Muscle of arm (tissue), 14 donors: ENCODE measurements at places on chromosomes 7 and 10.

- no peak for DNase-seq
Observed at GRCh38 chr7:32037650-32038198, 32.5 kb downstream of the PDE1C start.

- no peak for DNase-seq
Observed at GRCh38 chr10:5349362-5349761, 15.4 kb upstream of the UCN3 start.

DNA sequence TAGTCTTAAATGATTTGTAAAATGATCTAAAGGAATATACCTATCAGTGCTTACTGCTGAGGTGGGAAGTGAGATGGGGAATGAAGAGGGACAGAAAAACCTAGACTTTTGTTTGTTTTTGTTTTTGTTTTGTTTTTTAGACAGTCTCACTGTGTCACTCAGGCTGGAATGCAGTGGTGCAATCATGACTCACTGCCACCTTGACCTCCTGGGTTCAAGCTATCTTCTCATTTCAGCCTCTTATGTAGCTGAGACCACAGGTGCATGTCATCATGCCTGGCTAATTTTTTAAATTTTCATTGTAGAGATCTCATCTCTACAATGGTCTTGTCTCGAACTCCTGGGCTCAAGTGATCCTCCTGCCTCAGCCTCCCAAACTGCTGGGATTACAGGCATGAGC lies 116.4 kb upstream of the SEM1 start:
- DNase-seq: no peak

DNA sequence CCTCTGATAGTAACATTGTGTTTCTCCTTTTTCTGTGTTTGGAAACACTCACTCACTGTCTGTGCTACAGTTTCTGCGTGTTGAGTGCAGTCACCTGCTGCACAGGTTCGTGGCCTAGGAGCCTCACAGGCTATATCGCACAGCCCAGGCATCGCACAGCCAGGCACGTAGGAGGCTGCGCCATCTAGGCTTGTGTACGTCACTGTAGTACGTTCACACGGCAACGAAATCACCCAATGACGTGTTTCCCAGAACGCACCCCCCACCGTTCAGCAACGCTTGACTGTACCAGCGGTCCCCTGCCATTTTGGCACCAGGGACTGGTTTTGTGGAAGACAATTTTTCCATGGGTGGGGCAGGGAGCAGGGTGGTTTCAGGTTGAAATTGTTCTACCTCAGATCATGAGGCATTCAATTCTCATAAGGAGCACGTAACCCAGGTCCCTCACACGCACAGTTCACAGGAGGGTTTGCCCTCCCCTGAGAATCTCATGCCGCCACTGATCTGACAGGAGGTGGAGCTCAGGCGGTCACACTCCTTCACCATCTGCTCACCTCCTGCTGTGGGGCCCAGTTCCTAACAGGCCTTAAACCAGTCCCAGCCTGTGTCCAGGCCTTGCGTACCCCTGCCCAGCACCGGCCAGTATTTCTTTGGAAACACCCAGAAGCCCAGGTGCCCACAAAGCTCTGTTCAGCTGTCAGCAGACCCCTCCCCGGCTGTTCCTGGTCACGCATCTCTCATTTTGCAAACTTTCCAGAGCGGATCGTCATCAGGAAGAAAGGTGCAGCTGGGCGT lies 23.2 kb upstream of the PRKAR1B start:
- no peak for DNase-seq

DNA sequence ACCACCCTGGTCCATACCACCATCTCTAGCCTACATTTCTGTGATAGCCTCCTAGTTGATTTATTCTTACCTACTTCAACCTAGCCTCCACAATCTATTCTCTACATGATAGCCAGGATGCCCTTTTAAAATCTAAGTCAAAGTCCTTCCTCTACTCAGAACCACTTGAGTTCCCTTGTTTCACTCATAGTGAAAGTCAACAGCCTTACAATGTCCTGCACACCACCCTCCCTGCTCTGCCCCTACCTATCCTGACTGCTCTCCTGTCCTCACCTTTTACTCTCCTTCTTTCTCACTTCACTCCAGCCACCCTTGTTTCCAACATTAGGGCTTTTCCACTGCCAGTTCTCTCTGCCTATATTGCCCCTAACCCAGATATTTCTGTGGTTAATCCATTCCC lies 146.7 kb downstream of the GRM3 start:
- DNase-seq: no peak
